Glomerular endothelial cell (primary cell): ENCODE measurements at places on chromosomes 7 and 10. TPM values are rescaled to one million over a fixed set of nuclear protein-coding genes. Genes with fewer than 3 reads are reported as not detected.

Gene AKR1B15
- not detected in 2 replicates for total RNA-seq

Gene MYL10
- total RNA-seq = not detected in 2 replicates

Gene TMEM273
- 6.5 and 11.6 TPM in 2 replicates for total RNA-seq

Gene PDK4
- 2.2 and 8.7 TPM in 2 replicates for total RNA-seq

Gene CTAGE6
- total RNA-seq = 0.39 and 0.88 TPM in 2 replicates

Gene HGF
- total RNA-seq = 0.58 and 2.0 TPM in 2 replicates

Gene HTR7
- total RNA-seq = 0.29 and 0.58 TPM in 2 replicates

Gene CUZD1
- 0.35 and 1.4 TPM in 2 replicates for total RNA-seq

Gene CHRM2
- total RNA-seq = 1.4 and 3.3 TPM in 2 replicates

Gene RPS24
- 1,840 and 2,519 TPM in 2 replicates for total RNA-seq

Gene TFR2
- total RNA-seq = 0.29 TPM in 1 of 2 replicates, not detected in the other

Gene SPDYE2
- not detected in 2 replicates for total RNA-seq

Gene POLD2
- 44.6 and 55.5 TPM in 2 replicates for total RNA-seq

Gene CRTAC1
- total RNA-seq = 0.92 and 1.6 TPM in 2 replicates

Gene PNLIPRP1
- total RNA-seq = not detected in 2 replicates

Gene TBX20
- total RNA-seq = 0.39 TPM in 1 of 2 replicates, not detected in the other

Gene DIP2C
- total RNA-seq = 13.5 and 16.5 TPM in 2 replicates

DNA sequence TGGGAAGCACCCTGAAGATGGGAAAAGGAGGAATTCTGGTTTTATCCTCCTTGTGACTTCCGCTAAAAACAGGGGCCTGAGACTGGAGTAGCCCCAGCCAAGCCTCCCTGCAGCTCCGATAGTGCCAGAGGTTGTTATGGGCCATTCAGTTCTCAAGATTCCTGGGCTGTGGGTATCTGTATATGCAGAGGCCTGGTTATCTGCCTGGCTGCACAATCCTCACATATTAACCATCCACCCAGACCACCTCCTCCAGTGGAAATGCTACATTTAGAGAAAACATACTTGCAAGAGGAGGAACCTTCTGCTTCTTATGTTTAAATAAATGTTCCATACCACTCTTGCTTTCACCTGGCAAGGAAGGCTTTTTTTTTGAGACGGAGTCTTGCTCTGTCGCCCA, 34.6 kb downstream of the ARL3 start:
- DNase-seq = no peak

- DNase-seq = no peak
Measured at GRCh38 chr7:120735791-120736190, 122.2 kb downstream of the TSPAN12 start.

- DNase-seq = no peak
Measured at GRCh38 chr7:4606797-4607196, 75.3 kb upstream of the FOXK1 start.

DNA sequence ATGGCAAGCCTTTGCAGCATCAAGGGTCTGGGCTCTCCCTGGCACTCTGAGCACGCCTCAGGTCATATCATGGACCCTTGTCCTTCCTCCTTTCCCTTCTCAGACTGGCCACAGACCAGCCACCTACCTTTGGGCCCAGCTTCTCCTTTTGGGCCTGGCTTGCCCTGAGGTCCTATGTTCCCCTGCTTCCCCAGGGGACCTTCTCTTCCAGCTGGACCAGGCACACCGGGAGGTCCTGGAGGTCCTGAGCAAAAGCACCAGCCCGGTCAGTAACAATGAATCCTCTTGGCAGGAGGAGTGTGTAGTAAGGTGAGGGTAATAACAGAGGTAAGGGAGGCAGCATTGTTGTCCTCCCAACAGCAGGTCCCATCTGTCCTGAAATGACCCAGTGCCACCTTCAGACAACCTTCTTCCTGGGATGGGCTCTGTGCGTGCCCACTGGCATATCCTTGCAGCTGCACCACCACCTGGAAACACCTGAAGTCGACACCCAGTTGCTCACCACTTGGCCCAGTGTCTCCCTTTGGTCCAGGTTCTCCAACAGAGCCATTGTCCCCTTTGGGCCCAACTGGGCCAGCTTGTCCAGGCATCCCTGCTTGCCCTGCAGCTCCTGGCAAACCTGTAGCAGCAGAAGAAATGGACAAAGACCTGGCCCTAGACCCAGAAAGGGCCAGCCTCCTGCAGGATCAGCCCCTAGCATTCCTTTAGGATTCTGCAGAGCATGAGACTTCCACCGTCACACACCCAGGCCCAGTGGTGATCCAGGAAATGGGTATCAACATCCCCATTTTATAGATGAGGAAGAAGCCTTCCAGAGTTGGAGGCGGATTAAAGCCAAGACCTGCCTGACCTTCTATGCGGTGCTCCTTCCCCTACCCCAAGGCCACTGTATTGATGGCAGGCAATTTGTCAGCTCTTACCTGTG, 6.4 kb downstream of the SFTPD start:
- no peak for DNase-seq

- no peak for DNase-seq
Measured at GRCh38 chr10:103145046-103145445, 48.0 kb downstream of the NT5C2 start.

- DNase-seq = no peak
Measured at GRCh38 chr7:138875794-138876193, 77.8 kb upstream of the ATP6V0A4 start.

DNA sequence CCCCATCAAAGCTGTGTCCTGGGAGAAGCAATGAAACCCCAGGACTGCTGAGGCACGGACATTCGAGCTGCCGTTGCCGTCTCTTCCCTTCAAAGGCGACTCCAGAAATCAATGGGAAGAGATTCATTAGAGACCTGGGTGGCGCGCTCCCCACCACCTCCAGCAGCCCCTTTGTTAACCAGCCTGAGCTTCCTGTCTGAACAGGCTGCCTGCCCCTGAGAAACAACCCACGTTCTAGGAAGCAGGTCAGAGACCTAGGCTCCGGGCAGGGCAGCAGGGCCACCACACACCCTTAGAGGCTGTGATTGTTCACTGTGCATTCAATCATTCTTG, 110.9 kb upstream of the PPIF start:
- no peak for DNase-seq

DNA sequence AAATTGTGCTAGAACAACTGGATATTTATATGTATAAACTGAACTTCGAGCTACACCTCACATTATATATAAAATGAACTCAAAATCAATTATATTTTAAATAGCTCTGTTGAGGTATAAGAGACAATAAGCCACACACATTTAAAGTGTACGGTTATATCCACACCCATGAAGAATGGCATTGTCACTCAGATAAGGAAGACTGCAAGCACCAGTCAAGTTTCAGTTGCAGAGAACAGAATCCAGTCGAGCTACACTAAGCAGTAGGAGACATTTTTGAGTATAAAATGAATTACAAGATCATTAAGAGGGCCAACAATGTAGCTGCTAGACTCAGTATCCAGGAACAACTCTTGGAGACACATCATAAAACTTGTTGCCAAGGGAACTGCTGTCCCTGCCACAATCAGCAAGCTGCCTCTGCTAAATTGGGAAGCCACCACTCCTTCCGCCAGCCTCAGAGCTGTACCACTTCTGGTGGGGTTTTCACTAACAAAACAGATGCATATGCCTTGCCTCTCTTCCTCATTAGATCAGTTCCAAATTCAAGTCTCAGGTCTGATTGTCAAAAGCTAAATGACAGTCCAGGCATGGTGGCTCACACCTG, 19.6 kb upstream of the GPNMB start:
- DNase-seq = no peak

- no peak for DNase-seq
Measured at GRCh38 chr7:129295015-129295423, 70.2 kb downstream of the AHCYL2 start.

- no peak for DNase-seq
Measured at GRCh38 chr7:130899638-130900401, 165.8 kb upstream of the KLF14 start.

GRCh38 chr10:113379091-113379490, 173.8 kb upstream of the HABP2 start:
- no peak for DNase-seq

DNA sequence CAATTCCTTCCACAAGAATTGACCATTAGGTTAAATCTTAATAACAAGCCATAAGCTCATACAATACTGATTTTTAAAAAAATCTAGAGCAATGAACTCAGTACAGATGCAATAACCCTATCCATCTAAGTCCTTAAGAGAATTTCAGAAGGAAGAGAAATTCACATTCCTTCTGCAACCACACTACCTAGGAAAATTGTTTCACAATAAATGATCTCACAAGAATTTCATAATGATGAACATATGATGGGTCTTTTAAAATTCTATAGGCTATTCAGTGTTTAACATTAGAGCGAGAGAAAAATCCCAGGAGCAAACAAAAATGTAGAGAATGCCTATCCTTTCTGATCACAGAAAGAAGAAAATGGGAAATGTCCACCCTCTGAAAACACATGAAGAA, 70.0 kb upstream of the MAGI2 start:
- DNase-seq = no peak

DNA sequence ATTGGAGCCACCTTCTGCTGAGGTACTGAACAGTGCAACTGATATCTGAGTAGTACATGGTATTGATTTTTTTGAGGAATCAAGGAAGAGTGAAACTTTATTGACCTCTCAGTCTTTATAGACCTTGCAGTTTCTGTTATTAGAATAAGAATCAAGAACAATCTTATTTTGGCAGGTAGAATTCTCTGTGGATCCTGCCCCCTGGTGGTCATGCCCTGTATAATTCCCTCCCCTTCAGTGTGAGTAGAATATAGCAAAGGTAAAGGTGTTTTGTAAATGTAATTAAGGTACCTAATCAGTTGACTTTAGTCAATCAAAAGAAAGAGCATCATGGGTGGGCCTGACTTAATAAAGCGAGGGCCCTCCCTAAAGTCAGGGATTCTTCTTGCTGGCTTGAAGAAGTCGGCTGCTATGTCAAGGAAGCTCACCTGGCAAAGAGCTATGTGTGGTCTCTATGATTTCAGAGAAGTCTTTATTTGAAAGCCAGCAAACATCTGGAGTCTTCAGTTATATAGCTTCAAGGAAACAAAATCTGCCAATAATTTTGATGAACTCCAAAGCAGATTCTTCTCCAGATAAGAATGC, 142.8 kb downstream of the LSM5 start:
- DNase-seq = no peak

- no peak for DNase-seq
Measured at GRCh38 chr10:23433701-23434100, 5.2 kb upstream of the OTUD1 start.

DNA sequence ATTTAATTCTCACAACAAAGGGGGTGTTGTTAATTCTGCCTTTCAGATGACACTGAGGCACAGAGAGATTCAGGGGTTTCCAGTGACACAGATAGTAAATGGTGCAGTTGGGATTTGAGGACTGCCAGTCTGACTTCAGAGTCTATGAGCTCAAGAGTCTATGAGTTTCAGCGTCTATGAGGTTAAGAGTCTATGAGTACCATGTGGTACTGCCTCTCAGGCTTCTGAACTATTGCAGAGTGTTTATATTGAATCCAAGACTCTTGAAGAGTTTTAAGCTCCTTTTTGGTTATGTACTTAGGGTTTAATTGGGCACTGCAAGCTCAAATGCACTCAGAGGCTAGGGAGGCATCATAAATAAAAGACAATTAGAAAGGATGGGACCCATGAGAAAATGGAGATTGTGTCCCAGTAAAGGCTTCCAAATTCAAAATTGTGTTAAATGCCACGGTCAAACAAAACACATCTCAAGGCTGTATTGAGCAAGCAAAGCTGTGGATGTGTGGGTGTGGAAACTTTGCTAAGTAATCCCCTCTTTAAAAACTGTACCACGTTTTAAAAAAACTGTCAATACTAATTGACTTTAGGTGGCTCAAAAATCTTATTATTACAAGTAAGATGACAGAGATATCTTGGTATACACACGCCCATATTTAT, 123.9 kb upstream of the FAM171A1 start:
- DNase-seq = no peak

- no peak for DNase-seq
Measured at GRCh38 chr10:33174674-33175434, 159.6 kb downstream of the NRP1 start.
